ENCODE measurements at places on chromosomes 13 and 19.
A peak's percentile ranks its signal among the peaks of the same experiment; 100 is the strongest.

DNA sequence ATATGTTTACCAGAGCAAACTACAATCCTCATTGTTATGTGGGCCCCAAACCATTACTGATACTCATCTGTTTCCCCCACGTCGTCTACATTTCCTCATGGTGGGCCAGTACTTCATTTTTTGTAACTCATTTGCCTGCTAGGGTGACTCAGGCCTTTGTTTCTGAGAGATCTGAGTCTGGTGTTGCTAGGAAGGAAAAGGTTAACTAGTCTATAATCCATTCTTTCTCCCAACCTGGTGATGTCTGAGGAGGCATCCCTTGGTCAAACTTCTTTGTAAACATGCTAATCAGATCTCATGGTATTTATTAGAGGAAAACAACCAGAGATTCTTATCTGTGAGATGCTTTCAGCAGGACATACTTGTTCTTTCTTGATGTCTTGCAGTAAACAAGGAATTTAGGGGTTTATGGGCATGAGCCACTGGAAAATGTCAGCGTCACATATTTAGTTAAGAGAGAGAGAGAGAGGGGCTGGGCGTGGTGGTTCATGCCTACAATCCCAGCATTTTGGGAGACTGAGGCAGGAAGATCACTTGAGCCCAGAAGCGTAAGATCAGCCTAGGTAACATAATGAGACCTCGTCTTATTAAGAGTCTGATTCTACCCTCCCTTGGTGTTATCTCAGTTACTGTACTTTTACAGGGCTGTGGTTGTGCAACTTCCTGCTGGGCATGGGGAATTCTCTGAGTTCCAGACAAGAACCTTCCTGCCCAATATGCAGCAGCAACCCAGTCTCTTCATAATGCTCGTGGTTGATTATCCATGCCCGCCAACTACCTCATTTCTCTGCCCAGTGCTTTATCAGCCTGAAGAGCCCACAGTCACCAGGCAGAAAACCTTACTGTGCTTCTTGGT lies 9.7 kb upstream of the DPRX start:
- no peak for DNase-seq

DNA sequence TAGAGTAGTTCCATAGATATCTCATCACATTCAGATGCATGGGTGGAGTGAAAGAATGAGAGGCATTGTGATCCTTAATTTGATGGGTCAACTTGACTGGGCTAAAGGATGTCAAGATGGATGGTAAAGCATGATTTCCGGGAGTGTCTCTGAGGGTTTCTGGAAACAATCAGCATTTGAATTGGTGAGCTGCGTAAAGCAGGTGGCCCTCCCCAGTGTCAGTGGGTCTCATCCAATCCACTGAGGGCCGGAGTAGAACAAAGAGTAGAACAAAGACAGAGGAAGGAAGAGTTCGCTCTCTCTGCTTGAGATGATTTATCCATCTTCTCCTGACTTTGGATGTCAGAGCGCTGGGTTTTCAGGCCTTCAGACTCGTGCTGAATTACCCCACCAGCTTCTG lies 43.1 kb downstream of the SERP2 start:
- no peak for DNase-seq

GRCh38 chr13:71515744-71516038 lies 351.3 kb downstream of the DACH1 start:
- no peak for DNase-seq

DNA sequence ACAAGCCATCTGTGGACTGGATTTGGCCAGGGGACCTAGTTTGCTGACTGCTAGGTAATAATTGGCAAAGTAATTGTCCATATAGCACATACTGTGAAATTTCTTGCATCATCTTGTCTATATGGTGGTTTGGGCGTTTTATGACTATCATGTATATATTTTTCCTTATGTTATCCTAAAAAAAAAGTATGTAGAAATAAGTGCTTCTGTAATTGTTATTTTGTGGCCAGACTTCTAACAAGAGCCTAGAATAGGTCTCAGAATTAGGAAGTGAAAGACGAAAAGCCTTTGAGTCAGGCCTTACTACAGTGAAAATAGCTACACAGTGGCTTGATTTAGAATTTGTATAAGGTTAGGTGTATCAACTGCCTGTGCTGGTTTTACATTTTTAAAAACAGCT lies 4.2 kb downstream of the FNDC3A start:
- no peak for DNase-seq

DNA sequence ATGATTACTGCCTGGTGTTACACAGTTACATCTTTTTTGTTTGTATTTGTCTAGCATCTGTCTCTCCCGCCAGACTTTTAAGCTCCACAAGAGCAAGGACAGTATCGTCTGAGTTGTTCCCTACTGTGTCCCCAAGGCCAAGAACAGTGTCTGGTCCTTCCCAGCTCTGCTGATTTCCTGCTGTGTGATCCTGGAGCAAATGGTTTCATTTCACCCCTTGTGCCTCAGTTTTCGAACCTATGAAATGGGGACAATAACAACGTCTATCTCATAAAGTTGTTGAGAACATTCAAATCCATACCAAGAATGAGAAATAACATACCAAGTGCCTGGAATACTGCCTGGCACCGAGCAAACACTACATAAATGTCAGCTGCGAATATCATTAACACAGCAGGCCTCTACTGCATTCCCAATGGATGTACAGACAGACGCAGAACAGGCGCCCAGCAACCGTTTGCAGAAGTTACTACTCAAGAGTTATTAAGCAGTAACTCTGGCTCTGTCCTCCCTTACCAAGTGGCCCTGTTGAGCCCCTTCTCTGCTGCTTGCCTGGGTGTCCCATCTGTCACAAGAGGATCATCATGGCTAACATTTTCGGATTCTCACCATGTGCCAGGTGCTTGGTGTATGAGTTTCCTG lies 11.4 kb downstream of the XRCC1 start:
- no peak for DNase-seq

DNA sequence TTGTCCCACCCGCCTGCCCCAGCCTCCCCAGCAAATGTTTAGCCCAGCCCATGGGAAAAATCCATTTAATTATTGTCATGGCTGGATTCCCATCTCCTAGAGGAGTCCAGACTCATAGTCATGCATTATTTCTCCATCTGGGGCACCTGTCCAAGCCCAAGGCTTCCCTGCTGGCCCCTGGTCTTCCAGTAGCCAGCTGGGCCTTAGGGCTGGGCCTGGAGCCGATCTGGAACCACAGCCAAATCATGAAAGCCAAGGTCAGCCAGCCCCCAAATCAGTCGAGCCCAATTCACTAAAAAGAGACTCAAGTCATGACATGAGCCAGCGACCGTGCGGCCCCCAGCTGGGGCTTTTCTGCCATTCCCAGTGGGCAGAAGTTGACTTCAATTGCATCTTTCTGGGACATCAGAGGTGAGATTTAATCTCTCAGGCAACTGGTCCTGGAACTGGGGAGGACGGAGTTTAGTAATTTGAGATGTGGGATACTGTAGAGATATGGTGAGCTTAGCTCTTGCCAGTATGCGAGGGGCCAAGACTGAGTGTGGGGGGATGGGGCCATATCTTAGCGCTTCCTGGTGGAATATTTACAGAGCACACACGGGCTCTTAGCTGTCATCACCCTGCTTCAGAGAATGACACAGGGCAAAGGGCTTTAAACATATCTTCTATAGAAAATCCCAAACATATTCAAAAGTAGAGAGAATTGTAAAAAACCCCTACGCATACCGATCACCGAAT lies 9.4 kb upstream of the PGLYRP2 start:
- DNase-seq: no peak

DNA sequence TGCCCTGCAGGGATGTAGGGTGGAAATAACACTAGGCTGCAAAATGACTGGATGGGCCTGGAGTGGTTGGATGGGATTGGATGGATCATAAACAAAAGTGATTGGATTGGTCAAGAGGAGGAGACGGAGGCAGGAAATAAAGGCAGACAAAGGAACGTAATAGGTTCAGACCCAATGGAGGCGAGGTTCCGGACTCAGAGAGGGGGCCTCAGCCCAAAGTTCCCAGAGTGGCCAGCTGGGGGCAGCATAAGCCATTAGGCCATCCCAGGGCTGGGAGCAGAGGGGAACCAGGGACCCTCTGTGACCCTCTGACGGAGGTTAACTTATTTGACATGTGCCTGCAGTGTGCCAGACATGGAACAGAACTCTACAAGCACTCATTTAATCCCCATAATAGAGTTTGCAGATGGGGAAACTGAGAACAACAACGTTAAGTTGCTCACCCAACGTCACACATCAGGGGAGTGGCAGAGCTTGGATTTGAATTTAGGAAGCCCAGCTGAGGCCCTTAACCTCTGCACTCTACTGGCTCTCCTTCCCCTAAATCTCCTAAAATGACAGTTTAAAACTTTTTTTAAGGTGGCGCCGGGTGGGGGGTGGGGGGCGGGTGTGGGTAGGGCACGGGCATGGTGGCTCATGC lies 15.3 kb upstream of the MAP1S start:
- peak; percentile 77 for DNase-seq

DNA sequence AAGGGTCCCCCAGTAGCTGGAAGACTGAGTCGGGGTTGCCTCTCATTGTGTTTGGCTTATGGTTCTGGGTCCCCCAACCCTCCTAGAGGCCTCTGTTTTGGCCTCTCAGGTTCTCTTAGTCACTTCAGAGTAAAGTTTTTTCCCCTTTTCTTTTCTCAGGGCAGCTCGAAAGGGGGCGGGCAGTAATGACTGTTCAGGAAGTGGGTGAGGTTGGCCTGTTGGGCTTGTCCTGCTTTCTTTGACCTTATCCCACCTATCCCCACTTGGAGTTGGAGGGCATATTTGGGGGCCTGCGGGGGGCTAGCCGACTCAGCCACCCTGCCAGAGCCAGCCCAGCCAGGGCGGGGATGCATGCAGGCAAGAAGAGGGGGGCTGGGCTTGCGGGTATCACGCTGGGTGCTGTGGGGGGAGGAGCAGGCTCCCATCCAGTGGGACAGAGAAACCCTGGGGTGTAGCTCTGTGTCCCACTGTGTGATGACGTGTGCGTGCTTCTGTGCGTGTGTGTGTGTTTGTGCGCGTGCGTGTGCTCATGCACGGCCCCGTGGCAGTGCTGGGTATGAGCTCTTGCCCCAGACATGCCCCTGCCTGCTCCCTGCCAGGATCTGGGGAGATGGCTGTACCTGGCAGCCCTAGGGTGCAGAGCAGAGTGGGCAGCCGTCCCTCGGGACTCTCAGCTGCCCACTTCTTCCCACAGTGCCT lies 1.4 kb downstream of the CIC start:
- DNase-seq: peak; percentile 56

DNA sequence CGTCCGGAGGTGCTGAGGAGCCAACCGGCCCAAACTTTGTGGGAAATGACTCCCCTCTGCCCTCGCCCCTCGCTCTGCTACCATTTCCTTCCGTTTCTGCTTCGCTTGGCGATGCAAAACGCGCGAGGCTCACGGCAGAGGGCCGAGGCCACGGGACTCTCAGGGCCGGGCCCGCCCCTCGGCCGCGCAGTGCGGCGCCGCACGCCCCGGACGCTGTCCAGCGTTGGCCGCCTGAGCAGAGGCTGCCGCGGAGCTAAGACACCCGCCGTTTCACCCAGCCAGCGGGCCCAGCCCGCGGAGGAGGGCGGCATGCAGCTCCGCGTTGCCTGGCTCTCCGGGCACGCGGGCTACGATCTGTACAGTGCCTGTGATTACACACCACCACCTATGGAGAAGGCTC lies 2.1 kb upstream of the ZNF578 start:
- no peak for DNase-seq

DNA sequence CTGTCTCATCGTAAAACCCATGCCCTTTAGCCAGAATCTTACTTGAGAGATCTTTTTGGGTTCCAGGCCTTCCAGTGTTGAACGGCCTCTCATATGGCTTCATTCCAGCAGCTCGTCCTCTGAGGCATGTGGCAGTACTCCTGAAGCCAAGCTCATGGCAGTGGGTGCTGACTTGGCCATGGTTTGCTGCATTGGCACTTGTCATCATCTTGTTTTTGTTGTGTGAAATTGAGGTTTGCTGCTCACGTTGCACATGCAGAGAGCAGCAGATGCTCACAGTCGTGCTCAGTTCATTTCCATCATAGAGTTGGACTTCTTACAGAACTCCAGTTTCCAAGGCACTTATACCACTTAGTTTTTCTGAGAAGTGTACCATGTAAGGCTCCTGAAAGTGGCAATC lies 14.9 kb downstream of the TEX29 start:
- no peak for DNase-seq

DNA sequence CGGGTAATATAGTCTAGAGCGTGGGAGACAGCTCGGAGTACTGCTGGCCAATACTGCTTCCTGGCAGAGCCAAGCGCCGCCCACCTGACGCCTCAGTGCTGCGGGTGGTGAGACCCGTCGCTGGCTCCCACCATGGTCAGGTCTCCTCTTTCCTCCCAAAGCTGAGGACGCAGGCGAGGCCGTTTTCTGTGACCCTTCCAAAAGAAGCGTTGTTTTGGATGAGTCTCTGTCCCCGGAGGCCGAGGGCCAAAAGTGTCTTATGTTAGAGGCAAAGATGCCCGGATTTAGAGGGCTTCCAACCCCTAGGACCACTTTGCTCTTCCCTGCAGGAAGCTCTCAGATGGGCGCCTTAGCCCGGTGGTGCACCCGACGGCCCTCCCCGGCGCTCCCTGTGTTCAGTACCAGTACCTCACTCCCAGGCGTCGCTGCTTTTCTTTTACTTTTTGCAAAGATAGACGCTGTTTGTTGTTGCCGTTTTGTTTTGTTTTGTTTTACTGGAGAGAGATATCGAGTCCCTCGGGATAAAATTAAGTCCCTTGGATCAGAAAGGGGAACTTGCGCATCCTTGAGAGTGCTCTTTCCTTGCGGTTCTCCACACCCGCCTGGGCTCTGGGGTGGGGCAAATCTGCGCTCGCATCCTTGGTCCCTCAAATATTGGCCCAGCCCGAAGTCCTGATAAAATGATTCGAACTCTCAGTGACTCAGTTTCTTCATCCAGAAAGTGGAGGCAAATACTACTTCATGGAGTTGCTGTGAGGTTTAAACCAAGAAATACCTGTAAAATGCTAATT lies 7.0 kb downstream of the PDX1 start:
- DNase-seq: no peak

DNA sequence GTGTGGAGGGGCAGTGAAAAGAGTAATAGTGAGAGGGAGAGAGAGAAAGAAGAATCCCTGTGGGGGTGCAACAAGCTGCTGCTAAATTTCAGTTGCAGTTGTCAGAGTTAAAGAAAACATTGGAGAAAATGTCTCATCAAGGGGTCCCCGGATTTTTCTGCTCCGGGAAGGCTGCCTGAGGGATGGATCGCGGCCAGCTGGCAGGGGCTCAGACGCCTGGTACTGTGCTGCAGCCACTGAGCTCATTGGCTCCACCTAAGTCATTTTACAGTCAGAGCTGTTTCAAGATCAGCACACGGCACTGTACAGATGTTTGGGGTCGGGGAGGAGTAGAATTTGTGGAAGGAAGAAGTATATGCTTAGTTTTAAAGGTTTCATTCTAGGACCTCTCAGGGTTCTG lies 106.2 kb downstream of the SHISA2 start:
- no peak for DNase-seq

DNA sequence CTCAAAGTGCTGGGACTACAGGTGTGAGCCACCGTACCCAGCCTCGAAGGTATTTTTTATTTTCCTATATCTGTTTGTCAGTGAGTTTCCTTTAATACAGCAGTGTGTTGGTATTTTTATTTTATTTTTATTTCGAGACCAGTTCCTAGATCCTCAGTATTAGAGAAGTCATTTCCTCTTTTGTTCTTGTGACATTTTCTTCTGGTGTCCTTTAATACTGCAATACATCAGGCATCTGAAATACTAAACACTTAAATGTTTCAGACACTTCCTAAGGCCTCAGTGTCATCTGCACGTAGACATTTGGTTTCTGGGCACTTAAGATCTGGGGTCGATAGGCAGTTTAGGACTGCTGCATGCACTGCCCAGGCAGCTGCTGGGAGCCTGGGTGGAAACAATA lies 22.5 kb downstream of the GATAD2A start:
- no peak for DNase-seq
